ENCODE measurements at places on chromosomes 1 and 21.

GRCh38 chr1:154620751-154621150, 12.8 kb upstream of the ADAR start:
- DNase-seq = no peak

- DNase-seq = no peak
Measured at GRCh38 chr1:202376247-202376646, 27.7 kb downstream of the PPP1R12B start.

DNA sequence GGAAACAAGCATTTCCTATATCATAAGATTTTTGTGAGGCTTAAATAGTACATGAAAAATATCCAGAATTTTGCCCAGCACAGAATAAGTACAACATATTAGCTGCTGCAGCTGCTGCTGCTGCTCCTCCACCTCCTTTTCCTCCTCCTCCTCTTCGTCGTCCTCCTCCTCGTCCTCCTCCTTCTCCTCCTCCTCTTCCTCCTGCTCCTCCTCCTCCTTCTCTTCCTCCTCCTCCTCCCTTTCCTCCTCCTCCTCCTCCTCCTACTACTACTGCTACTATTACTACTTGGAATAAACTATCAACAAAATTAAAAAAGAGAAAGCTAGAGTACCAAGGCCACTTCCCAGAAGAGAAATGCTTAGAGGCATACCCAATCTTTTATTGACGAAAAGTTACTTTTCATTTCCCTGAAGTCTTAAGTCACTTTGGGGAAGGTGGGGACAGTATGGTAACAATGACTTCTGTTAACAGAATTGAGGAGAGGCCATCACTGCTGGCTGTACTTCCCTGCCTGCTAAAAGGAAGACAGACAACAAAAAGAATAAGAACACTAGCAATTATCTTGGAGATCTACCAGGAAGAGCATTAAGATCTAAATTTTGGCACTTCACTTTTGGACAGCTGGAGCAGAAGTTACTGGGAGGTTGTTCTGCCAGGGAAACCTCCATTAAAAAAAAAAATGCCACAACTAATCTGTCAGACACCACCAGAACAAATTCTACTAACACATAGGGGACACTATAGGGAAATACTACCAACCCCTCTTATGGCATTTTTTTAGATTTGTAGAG, 7.1 kb downstream of the DENND1B start:
- peak; percentile 18 for DNase-seq

GRCh38 chr1:218080863-218081262, 204.2 kb upstream of the RRP15 start:
- no peak for DNase-seq

DNA sequence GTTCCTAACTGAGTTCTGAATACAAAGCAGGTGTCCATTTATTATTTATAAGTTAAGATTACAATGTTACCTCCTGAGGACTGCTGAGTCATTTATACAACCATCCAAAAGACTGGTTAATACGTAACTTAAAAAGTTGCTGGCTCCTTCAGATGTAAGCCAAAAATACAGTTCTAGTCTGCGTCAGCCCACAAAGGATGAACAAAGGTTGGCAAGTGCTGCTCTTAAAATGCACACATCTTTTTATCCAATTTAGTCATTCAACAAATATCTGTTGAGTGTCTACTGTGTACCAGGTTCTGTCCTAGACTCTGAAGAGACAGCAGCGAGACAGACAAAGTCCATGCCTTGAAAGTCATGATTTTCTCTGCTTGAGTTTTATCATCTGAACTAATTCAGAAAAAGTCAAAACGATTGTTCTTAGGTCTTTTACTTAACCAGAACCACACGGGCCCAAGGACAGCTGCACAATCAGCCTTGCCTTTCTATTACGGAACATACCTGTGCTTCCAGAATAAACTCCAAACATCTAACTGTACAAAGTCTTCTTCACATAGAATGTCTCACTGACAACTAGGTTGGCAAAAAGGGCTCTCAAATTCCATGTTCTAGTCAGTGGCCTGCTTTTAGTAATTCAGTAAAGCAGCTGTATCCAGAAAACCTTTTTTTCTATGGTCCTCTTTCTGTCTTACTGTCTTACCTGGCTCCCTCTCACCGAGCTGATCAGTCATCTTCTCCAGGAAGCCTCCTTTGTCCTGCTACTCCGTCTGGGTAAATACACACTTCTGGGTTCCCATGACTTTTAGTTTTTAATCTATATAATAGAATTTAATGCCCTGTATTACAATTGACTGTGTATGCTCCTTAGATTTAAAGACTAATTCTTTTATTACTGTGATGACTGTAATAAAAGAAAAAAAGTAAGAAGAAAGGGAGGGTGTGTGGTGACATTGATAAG, 15.5 kb upstream of the CNN3 start:
- no peak for DNase-seq

DNA sequence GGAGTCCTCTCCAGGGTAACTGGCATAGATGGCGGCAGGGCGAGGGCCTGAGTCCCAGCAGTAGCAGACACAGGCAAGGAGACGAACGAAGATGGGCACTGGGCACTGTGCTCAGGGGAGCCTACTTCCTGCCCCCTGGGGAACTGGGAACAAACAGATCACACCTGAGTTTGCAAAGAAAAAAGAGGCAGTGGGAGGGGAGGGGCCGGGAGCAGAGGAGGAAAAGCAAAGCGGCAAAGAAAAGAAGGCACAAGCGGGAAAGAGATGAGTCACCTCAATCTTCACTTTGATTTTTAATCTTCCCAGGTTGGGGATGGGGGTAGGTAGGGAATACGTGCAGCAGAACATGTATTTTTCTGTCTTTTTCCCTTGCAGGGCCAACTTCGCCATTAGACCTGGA, 44.0 kb downstream of the ZSCAN20 start:
- no peak for DNase-seq

GRCh38 chr1:10498231-10498630, 23.5 kb downstream of the PEX14 start:
- no peak for DNase-seq

DNA sequence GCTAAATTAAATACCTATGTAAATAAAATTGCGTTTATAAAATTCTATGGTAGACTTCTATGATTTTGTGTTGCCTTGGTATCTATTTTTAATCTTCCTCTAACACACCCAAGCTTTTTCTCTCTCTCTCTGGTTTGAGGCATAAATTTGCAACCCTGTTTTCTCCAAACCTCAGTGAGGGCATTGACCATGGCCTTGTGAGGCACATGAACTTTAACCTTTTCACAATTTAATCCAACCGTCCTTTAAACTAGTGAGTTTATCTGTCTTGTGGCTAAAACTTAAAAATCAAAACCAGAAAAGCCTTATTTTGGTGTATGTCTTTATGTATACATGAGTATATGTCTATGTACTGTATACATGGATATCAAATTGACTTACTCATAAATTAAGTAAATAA, 746.6 kb upstream of the B3GALT2 start:
- no peak for DNase-seq

DNA sequence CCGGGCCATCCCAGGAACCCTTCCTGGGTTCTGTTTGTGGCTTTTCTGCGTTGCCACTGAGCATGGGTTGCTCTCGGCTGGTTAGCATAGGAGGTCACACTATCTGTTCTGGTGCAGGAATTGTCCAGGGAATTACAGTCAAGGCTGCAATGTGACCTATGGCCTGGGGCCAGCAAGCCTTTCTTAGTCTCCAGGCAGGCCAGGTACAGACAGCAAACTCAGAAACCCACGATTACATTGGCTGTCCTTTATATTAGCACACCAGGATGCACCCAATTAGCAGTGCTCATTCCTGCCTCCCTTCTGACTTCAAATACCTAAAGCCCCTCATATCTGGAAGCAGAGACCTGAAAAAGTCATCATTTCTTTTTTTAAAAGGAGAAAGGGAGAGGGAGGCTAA, 55.2 kb downstream of the CD247 start:
- no peak for DNase-seq

- DNase-seq = no peak
Measured at GRCh38 chr1:201447903-201448871, 20.8 kb downstream of the PHLDA3 start.

- DNase-seq = no peak
Measured at GRCh38 chr1:104874044-104874443, 1124.3 kb downstream of the AMY1C start.

All from muscle of back (tissue), 13 donors.